ENCODE measurements at places on chromosomes 3 and 15.

- no peak for DNase-seq
These were observed 10.4 kb downstream of the FAM174B start for GRCh38 chr15:92645051-92645631.

DNA sequence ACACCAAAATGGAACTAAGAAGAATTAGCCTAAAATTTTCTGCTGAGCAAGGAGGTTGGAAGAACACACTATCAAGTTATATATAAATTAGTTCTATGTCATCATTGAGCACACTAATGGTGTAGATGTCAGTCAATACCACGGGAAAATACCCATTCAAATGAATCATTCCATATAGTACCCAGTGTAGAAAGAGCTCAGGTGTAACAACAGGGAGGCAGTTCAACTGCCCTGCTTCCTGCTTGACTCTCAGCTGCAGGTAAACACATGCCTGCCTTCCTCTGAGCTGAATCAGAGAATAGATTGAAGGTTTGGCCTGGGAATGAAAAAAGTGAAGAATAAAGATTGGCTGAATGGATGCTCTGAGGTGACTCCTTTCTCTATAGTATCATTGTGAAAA lies 1088.0 kb downstream of the AGBL1 start:
- no peak for DNase-seq

- no peak for DNase-seq
These were observed 13.6 kb downstream of the GRM2 start for GRCh38 chr3:51720292-51721061.

DNA sequence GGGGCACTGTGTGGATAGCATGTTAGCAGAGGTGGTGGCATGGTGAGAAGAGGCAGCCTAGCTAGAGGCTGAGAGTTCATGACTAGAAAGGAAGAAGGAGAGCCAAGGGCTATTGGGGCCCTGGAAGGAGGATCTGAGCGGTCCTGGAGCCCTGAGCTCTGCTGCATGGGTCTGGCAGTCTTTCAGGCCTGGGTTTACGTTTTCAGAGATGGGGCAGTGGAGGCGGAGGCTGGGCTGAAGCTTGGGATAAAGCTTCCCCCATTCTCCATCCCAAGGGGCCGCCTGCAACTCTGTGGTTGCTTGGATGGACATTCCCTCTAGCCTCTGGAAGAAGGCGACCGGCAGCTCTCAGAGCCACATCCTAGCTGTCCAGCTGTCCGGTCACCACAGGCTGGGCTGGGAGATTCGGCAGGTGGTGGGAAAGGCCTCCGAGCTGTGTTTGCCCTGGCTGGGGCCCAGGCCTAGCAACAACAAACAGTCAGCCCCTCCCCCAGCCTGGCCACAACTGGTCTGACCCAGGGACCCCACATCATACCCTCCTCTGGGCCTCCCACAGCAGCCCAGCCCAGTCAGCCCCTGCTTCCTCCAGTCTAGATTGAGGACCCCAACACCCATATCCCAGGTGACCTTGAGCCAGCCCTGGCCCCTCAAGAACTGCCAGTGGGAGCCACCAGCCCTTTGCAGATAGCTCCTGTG lies 1.8 kb upstream of the SLC38A3 start:
- no peak for DNase-seq

DNA sequence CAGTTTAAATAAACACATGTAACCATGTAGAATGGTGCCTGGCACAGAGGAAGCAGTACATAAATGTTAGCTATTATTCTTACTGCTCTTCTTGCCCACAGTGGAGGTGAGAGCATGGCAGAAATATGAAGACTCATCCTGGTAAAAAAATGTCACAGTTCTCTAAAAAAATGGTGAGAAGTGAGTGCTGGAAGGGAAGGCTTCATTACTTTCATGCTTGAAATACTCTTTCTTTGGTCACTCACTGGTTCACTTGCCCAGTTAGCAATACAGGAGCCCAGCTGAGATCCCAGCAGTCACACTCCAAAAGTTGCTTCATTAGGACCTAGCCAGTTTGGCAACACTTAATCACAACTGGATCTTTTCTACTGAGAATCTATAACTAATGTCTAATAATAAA lies 1017.2 kb downstream of the TUSC7 start:
- no peak for DNase-seq

All from stimulated activated CD4-positive, alpha-beta T cell treated with anti-CD3 and anti-CD28 coated beads, Interleukin-15, amount 100 ng/mL, for 1 hour (primary cell).